Body of pancreas (tissue), 4 donors: ENCODE measurements at places on chromosomes 3 and 15. TPM values are rescaled to one million over a fixed set of nuclear protein-coding genes. Genes with fewer than 3 reads are reported as not detected.

DNA sequence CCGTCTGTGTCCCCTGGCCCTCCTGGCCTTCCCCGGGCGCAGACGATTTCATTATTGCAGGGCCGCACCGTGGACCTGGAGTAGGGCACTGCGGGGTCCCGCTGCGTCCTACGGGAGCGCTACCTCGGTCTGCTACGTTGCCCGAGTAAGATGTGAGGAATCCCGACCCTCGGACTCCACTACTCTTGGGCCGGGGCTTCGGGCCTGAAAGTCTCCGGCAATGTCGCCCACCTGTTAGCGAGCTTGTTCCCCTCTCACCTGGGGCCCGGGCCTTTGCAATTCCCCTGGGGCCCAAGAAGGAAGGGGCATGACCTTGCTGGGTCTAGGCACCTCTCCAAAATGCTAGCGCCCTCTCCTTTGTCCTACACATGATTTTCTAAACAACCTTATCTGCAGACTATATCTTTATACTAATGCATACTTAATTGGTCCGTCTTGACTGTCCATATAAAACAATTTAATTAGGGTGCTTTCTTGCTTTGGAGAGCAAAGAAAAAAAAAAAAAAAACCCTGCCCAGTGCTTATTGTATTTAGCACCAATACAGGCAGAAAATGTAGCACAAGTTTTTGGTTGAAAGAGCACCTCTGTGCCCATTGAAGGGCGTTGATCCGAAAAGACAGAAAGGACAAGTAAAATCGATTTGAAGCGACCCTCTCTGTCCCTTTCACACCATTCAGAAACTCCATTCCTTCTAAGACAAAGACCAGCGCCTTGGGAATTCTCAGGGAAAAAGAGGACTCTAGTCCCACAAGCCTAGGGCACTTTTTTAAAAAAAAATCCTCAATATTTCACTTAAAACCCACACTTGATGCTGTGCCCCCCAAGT lies 7.0 kb upstream of the NR2F2 start:
- DNase-seq: no peak
- no peak overlapping the region for H3K4me3 ChIP-seq
- peaks cover 30% of the 10 kb centered on the region for H3K4me1 ChIP-seq
- peak overlapping the region; percentile 16 for H3K27ac ChIP-seq

The HYKK gene
- total RNA-seq: 8.3 TPM

DNA sequence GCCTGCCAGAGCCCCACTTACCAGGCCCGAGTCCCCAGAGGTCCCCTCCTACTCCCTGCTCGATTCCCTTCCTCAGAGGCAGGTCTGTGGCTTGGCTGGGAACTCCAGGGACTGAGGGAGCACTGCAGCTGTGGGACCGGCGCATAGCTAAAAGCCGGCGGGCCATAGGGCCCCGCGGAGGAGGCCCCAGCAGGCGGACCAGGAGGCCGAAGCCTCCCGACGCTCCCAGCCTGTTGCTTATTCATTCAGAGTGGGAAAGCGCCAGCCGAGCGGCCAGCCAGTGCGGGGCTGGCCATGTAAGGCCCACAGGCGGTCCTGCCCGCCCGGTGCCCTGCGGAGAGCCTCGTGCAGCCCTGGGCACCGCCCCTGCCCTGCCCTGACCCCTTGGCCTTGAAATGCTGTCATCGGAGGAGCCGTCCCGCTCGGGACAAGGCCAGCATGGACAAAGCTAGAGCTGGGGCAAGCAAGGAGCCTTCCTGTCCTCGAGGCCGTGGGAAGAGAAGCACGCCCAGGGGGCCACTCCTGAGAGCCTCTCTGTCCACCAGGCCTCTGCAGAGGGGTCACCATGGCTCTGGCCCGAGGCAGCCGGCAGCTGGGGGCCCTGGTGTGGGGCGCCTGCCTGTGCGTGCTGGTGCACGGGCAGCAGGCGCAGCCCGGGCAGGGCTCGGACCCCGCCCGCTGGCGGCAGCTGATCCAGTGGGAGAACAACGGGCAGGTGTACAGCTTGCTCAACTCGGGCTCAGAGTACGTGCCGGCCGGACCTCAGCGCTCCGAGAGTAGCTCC lies at the start of gene LOXL1:
LOXL1 (plus strand) TSS at position 244 of the 784 bp plus-strand sequence; CDS start at position 566, 322 bp downstream.
- H3K36me3 ChIP-seq: no peaks in the 10 kb centered on the region
- H3K27ac ChIP-seq: peak within 1 kb of the TSS; percentile 66
- H3K4me3 ChIP-seq: peak within 1 kb of the TSS; percentile 80
- peaks cover 59% of the 10 kb centered on the region for H3K4me1 ChIP-seq
- H3K27me3 ChIP-seq: no peaks in the 10 kb centered on the region

DNA sequence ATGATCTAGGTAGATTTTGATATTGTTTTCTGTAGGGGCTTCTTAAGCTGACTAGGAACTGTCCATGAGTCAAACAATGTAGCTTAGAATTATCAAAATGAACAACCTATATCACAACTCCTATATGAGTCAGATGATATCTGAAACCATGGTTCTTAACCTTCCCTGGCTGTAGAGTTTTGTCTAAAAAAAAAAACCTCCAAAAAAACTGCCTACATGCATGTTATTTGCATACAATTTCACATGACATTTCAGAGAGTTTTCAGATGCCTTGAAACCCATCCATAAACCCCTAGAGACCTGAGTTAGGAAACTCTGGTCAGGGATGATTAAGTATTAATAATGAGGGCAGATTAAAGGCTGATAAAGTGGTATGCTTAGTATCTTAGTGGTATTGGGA lies 157.0 kb downstream of the CHST2 start:
- no peak overlapping the region for H3K27ac ChIP-seq
- no peaks in the 10 kb centered on the region for H3K27me3 ChIP-seq
- no peak overlapping the region for H3K4me3 ChIP-seq
- no peaks in the 10 kb centered on the region for H3K4me1 ChIP-seq
- DNase-seq: no peak

The TMEM108 gene
- total RNA-seq: not detected

GRCh38 chr15:68608206-68608843 lies 29.5 kb downstream of the CORO2B start:
- H3K4me1 ChIP-seq: peaks cover 8% of the 10 kb centered on the region
- H3K27me3 ChIP-seq: no peaks in the 10 kb centered on the region
- DNase-seq: peak; percentile 63
- H3K36me3 ChIP-seq: no peaks in the 10 kb centered on the region
- H3K4me3 ChIP-seq: no peak overlapping the region

- H3K27ac ChIP-seq: no peak overlapping the region
- DNase-seq: no peak
- no peaks in the 10 kb centered on the region for H3K27me3 ChIP-seq
- no peak overlapping the region for H3K4me3 ChIP-seq
These were observed 211.9 kb upstream of the ARRDC4 start for GRCh38 chr15:97748576-97748975.

GRCh38 chr15:96338074-96338765 lies 7.7 kb downstream of the NR2F2 start:
- H3K4me1 ChIP-seq: peaks cover 62% of the 10 kb centered on the region
- H3K36me3 ChIP-seq: no peaks in the 10 kb centered on the region
- no peak for DNase-seq
- H3K27me3 ChIP-seq: no peaks in the 10 kb centered on the region
- peak overlapping the region; percentile 94 for H3K27ac ChIP-seq
- H3K4me3 ChIP-seq: no peak overlapping the region

GRCh38 chr3:190371152-190371551 lies 16.8 kb upstream of the CLDN16 start:
- no peak overlapping the region for H3K27ac ChIP-seq
- H3K4me1 ChIP-seq: no peaks in the 10 kb centered on the region
- H3K4me3 ChIP-seq: no peak overlapping the region
- H3K36me3 ChIP-seq: no peaks in the 10 kb centered on the region
- no peaks in the 10 kb centered on the region for H3K27me3 ChIP-seq

DNA sequence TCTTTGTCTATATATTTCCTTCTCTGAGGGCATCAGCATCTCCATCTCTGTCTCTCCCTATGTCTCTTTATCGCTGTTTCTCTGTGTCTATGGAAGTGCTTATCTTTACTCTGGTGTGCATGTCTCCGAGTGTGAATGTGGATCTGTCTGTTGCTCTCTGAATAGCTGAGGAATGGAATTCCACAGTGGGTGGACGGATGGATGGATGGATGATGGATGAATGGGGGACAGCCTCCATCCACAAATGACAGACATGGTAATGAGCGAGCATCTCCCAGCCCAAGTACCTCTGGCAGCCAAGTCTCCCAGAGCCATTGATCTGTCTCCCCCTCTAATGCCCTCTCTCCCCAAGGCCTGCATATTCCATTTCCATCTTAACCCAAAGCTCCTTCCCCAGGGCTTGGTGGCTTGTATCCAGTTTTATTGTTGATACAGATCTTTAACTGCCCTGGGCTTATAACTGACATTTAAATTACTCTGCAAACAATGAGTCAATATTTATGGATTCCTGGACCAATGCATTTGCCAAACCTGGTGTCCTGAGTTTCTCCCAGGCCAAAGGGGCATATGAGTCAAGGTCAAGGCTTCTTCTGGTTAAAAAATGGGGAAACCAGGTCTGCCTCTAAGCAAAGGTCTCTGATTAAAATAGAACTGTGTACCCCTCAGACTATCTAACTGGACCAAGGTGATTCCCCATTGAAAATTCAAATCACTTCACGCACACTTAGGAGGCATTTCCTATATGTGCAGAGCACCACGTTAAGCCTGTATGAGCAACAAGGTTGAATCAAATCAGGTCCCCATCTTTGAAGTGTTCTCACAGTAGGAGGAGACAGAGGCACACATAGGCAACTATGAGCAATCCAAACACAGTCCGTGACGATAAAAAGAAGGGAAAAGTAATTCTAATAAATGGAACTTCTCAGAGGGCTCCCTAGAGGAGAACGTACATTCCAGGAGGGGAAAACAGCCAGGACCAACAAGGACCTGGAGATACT lies 109.9 kb downstream of the TLE3 start:
- no peak overlapping the region for H3K4me3 ChIP-seq
- H3K27me3 ChIP-seq: no peaks in the 10 kb centered on the region
- no peak for DNase-seq
- peaks cover 6% of the 10 kb centered on the region for H3K4me1 ChIP-seq
- no peak overlapping the region for H3K27ac ChIP-seq
- no peaks in the 10 kb centered on the region for H3K36me3 ChIP-seq

DNA sequence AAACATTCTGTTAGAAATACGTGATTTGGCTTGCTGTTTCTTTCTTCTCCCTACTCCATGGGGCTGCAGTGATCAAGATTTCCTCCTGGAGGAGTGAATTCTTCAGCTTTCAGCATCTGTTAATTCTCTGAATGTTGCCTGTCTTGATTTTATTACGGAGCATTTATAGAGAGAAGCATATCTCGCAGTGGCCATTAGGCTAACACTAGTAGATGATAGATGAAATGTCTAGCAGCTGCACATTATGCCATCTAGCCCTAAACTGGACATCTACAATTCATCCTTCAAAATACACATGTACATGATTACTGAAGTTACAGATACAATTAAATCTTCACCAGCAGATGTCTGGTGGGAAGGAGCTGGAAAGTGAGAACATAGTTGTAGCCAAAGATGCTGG lies 769.8 kb upstream of the NECTIN3 start:
- no peak overlapping the region for H3K27ac ChIP-seq
- no peaks in the 10 kb centered on the region for H3K27me3 ChIP-seq
- DNase-seq: no peak
- H3K4me3 ChIP-seq: no peak overlapping the region

The STAG1 gene
- total RNA-seq: 28.3 TPM

- DNase-seq: no peak
- H3K4me1 ChIP-seq: peaks cover 19% of the 10 kb centered on the region
- no peak overlapping the region for H3K27ac ChIP-seq
- H3K27me3 ChIP-seq: no peaks in the 10 kb centered on the region
- H3K36me3 ChIP-seq: no peaks in the 10 kb centered on the region
- H3K4me3 ChIP-seq: no peak overlapping the region
These were observed 3.0 kb downstream of the PEAK1 start for GRCh38 chr15:77416954-77417353.

DNA sequence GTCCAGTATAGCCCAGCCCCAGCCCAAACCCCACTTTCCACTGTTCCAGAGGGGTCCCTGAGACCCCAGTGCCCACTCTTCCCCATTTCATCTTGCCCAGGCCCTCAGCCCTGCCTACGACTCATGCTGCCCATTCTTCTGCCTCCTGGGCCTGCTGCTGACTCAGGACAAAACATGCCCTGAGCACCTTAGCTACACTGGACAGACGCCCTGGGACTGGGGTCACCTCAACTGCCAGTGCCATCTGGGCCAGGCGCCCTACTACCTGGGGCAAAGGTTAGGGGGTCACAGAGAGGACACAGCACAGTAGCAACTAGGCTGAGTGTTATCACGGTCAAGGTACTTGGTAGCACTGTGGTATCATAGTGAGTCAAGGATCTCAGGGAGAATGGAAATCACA lies 2.6 kb upstream of the LAMB2 start:
- H3K27me3 ChIP-seq: no peaks in the 10 kb centered on the region
- H3K4me1 ChIP-seq: peaks cover 24% of the 10 kb centered on the region
- no peak overlapping the region for H3K4me3 ChIP-seq
- H3K36me3 ChIP-seq: no peaks in the 10 kb centered on the region
- H3K27ac ChIP-seq: no peak overlapping the region
- DNase-seq: no peak

GRCh38 chr3:141009496-141009895 lies 41.7 kb upstream of the SPSB4 start:
- no peaks in the 10 kb centered on the region for H3K27me3 ChIP-seq
- no peak overlapping the region for H3K27ac ChIP-seq
- DNase-seq: no peak
- no peak overlapping the region for H3K4me3 ChIP-seq

DNA sequence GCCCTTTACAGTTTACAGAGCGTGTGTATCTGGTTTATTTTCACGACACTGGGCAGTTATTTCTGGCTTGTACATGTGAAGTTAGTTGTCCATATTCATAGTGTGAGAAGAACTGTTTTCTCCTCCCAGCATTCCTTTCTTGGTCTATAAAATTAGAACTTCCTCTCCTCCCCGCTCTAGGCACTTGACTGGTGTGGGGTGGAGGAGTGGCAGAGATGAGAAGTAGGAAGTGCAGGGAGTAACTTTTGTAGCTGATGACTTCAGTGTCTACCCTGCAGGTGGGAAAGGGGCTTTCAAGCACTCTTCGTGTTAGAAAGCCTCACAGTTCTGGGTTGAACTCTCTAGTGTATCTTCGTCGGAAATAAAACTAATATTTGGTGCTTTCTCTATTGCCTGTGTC lies 13.4 kb downstream of the APOD start:
- no peak overlapping the region for H3K27ac ChIP-seq
- H3K27me3 ChIP-seq: no peaks in the 10 kb centered on the region

The LIPH gene
- 14.8 TPM for total RNA-seq

- no peaks in the 10 kb centered on the region for H3K4me1 ChIP-seq
- DNase-seq: no peak
- H3K27me3 ChIP-seq: no peaks in the 10 kb centered on the region
- no peaks in the 10 kb centered on the region for H3K36me3 ChIP-seq
These were observed 224.8 kb downstream of the RPLP1 start for GRCh38 chr15:69677403-69677802.

DNA sequence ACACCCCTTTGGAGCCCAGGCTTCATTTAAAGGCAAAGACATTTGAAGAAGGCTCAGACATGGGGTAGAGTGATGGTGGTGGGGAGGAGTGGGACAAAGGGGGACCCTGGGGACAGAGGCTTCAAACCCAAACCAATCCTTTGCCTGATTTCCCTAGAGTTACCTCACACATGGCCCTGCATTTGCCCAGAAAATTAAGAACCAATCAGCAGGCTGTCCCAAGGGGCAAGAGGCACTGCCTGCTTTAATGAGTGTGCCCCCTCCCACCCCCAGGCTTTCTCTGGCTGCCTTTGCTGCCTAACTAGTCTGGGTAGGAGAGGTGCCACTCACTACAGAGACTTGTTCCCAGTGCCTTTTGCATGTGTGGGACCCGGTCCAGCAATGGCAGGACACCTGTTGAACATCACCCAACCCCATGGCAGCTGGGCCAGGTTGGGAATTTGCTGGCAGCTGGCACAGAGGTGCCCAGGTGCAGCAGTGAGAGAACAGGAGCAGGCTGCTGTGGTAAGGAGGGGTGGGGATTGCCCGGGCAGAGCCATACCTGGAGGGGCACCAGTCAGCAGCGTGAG lies 38.4 kb downstream of the CCDC33 start:
- DNase-seq: no peak
- no peaks in the 10 kb centered on the region for H3K27me3 ChIP-seq
- no peaks in the 10 kb centered on the region for H3K36me3 ChIP-seq
- no peak overlapping the region for H3K27ac ChIP-seq
- H3K4me3 ChIP-seq: no peak overlapping the region

The TRAIP gene
- total RNA-seq: 3.6 TPM
